Uterus (tissue), 4 donors: ENCODE measurements at places on chromosomes 4 and X.

DNA sequence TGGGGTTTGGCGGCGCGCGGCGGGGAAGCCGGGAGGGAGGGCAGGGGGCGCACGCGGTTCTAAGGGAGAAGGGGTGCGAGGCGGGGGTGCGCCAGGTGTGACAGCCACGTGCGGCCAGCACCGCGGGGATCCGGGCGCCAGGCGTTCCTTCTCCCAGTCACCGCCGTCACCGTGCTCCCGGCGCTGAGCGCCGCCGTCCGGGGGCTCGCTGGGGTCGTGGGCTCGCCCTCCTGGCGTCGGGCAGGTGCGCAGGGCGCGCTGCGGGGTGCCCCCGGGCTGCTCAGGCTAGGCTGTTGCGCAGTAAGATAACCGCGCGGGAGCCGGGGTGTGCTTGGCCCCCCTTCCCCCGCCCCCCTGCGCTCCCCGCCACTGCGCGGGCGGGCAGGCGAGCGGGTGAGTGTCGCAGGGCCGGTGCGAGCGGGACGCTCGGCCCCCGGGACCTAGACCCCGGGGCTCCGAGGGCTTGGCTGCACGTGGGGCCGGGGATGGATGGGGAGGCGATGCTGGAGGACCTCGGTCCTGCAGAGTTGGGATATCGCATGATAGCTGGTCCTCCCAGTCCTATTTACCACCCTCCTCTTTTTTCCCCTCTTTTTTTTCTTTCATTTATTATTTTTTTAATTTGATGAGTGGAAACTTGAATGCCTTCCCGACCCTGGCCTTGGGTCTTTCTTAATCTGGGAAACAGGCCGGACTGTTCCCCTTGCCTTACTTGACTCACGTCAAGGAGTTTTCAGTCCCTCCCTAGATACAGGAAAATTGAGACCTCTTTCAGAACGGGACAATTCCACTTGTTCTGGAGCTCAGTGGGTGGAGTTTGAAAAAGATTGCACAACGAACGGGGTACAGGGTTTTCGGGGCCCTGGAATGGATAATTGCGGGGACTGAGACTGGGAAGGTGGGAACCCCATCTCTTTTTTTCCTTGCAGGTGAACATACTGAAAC lies 797 bp downstream of the TXLNG start:
- H3K27me3 ChIP-seq, result no peaks in the 10 kb centered on the region
- H3K27ac ChIP-seq, result peak overlapping the region; percentile 94
- DNase-seq, result peak; percentile 27

GRCh38 chr4:168555437-168555836 lies 58.6 kb downstream of the PALLD start:
- H3K4me3 ChIP-seq, result no peak overlapping the region
- DNase-seq, result no peak
- no peak overlapping the region for H3K27ac ChIP-seq
- no peaks in the 10 kb centered on the region for H3K27me3 ChIP-seq
- no peaks in the 10 kb centered on the region for H3K4me1 ChIP-seq
- H3K36me3 ChIP-seq, result no peaks in the 10 kb centered on the region

DNA sequence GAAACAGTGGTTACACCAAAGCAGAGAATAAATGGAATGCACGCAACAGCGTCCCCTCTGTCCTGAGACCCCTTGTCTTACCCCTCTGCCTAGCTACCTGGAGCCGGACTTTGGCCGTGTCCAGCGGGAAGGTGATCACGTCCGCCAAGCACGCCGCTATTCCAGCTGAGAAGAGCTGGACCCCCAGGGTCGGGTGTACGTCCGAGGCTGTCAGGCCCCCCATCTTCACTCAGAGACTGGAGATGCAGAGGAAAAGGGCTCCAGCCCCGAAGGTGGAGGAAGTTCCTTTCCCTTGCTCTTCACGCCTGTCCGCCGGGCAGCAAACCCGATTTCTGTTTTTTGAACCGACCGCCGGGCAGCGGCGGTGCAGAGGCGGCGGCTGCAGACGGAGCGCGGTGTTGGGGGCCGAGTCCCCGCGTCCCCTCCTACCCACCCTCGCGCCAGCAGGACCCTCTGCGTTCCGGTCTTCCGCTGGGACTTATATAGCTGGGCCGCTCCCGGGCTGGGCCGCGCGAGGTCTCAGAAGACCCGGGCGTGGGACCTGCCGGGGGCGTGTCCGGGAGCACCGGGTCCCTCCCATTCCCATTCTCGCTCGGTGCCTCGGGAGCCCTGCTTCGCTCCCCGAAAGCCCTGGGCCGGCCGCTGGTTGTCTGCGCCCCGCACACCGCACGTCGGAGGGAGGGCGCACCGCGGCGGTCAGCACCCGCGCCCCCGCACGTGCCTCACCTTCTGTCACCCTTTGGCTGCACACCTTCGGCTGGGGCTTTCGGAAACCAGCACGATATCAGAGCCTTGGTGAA lies at the start of gene UCP1:
TSS of gene UCP1 (minus strand) at position 455 of the 800 bp plus-strand sequence. CDS start at position 223, 232 bp downstream.
- no peaks in the 10 kb centered on the region for H3K36me3 ChIP-seq
- DNase-seq, result no peak
- H3K4me1 ChIP-seq, result no peaks in the 10 kb centered on the region
- H3K27ac ChIP-seq, result no peak within 1 kb of the TSS
- peak within 1 kb of the TSS; percentile 39 for H3K4me3 ChIP-seq

DNA sequence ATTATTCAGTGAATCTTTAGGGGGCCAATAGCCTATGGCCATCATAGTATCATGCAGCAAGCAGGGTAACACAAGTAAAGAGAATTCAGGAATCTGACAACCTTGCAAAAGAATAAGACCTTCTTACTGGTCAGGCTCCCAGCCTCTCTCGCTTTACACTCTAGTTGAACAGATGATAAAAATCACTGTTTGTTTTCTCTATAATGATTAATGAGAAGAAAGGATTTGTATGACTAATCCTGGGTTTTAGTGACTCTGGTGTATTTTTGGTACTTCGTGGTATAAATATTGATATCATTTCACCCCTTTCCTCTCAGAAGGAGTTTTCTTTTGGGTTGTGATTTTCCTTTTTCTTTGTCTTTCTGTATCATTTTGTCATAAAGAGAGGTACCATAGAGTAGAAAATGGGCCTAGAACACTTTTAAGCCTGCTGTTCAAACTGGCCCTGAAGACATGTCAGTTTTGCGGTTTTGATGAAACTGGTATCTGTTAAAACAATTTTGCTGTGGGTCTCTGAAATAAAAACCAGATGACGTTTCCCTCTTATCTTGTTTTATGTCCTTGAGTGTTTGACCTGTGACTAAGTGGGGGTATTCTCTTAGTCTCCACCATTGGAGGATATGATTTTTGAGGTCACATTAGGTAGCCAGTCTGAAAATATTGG lies 294.9 kb upstream of the TBX22 start:
- no peak overlapping the region for H3K27ac ChIP-seq
- no peaks in the 10 kb centered on the region for H3K36me3 ChIP-seq
- H3K4me1 ChIP-seq, result no peaks in the 10 kb centered on the region

GRCh38 chr4:39228377-39228776 lies 46.0 kb downstream of the WDR19 start:
- H3K4me3 ChIP-seq, result no peak overlapping the region
- H3K27me3 ChIP-seq, result no peaks in the 10 kb centered on the region
- no peak for DNase-seq
- no peak overlapping the region for H3K27ac ChIP-seq
